Activated T-cell treated with anti-CD3 and anti-CD28 coated beads, Interleukin-2, amount 50 U/mL, for 1 hour (primary cell): ENCODE measurements at places on chromosomes 2 and 18.

DNA sequence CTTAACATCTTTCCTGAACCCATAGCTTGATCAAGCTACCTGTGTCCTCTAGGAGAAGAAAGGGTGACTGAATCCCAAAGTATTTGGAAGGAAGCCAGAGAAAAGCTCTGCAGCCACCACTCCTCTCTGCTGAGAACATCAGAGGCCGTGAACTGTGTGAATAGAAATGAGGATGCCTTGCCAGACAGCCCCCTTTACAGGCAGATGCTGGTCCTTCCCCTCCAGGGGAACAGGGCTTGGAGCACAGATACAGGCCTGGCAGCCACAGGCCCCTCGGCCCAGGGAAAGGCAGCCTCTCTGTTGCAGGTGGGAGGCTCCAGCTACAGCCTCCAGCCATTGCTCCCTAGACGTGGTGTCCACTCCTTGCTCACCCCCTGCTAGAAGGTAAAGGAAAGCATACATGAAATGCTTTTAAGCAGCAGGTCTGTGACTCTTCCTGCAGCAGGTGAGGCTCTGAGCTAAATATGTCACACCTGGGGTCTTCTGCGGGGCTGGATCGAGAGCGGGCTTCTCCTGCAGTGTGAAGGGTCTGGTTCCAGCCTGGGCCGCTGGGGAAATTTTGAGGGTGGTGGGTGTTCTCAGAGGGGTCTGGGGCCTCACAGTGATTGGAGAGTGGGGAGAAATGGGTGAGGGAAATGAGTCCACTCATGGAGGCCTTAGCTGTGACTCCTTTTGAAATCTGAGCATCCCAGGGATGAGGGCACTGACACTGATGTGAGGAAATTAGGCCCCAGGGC is 234.0 kb downstream of the KLHL29 start:
- no peak for DNase-seq

- no peak for DNase-seq
Observed at GRCh38 chr2:191983591-191983990, 136.7 kb upstream of the CAVIN2 start.

GRCh38 chr2:36444216-36444936 is 88.8 kb downstream of the CRIM1 start:
- no peak for DNase-seq

DNA sequence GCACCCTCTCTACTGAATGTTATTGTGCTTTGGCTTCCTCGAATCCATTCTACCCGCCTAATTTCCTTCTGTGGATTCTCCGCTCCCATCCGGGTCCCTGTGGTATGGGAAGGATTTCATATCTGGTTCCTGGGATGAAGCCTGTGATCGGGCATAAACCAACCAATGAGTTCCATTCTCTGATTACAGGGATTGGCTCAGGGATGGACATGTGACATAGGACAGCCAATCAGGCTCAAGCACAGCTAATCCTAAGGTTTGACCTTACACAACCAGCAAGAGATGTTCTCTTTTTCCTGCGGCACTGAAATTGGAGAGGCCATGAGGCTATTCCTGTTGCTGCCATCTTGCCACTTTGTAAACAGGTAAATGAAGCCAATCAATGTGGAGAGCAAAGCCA is 168.1 kb upstream of the SMAD2 start:
- DNase-seq = no peak

DNA sequence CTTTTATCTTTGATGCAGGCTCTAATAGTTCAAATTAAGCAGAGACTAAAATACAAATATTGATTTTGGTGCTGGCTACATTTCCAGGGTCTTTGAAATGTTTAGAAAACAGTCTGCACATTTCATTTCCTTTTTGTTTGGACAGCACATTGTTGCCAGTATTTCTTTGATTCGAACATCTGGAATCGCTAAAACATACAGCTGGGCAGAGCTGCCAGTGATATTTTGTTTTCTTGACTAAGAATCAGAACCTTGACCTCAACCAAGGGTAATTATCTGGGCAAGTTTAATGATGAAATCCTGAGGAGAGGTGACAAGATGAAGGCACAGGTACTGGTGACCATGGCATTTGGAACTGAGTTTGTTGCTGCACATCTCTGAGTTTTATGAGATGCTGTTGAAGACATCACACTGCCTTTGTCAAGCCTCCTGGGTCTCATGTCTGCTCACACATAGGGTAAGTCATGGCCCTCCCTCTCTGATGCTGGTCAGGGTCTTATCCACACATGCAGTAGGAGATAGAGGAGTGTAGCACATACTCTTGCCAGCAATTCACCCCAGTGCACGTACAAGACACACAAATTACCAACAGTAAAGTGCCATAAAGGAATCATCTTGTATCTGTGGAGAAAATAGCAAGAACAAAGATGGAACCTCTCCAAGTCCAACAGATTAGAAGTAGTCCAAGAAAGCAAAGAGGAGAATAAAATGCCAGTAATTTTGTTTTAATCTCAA is 391.9 kb downstream of the RND3 start:
- no peak for DNase-seq

DNA sequence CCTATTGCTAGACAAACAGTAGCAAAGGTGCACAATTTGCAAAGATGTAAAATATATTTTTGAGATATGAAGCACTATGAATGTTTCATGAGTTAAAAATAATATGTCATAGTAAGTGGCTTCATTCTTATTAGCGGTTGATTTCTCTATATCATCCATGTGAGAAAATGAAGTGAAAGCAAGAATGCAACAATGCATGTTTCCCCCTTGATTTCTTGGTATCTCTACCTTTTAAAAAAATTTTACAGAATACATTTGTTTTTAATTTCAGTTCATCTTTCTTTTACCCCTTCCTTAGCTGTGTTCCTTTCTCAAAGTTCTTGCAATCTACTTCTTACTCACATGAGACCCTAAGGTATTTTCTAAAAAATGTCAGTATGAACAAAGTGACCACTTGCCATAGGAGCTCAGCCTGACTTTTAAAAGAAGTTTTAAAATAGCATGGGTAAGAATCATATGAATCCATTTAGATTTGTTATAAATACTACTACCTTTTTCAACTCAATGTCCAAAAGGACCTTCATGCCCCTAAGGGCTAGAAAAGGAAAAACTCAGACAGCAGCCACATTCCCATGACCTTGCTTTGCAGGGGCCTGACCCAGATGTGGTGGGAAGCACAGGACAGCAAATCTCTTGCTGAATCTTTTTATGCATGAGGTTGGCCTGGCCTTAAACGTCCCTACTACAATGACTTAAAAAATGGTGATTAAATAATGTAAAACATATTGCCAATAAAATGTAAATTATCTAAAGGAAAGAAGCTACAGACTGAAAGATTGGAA is 14.8 kb upstream of the SLC38A11 start:
- DNase-seq = no peak

- DNase-seq = no peak
Observed at GRCh38 chr2:111161971-111162370, 41.3 kb downstream of the BCL2L11 start.

DNA sequence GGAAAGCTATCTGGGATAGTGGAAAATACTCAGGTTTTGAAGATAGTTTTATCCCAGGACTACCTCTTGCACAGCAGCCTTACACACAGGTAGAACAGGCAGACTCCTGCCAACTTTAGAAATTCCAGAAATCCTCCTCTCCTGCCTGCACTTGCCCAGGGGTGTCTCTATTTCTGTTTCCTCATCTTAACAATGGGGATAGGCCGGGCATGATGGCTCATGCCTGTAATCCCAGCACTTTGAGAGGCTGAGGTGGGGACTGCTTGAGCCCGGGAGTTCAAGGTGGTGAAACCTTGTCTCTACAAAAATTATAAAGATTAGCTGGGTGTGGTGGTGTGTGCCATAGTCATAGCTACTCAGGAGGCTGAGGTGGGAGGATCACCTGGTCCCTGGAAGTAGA is 117.0 kb upstream of the ARL5A start:
- DNase-seq = no peak

GRCh38 chr2:143171817-143172216 is 42.6 kb downstream of the ARHGAP15 start:
- no peak for DNase-seq

GRCh38 chr2:55116966-55117365 is 66.7 kb upstream of the RTN4 start:
- no peak for DNase-seq

GRCh38 chr2:217481577-217481976 is 521.2 kb downstream of the TNS1 start:
- no peak for DNase-seq

- no peak for DNase-seq
Observed at GRCh38 chr2:195929531-195929930, 139.1 kb downstream of the DNAH7 start.

DNA sequence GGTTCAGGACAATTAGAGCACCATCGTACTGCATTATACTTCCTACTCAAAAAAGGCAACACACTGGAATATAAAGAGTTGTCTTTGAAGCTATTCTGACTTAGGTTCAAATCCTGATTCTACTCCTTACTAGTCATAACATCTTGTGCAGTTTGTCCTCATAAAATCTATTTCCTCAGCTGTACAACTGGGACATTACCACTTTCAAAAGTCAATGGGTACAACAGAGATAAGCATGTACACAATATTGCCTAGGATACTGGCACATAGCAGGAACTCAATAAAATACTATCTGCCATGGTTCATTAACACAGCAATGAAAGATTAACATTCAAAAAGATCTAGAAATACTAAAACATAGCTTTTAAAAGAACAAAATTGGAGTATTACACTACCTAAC is 11.3 kb downstream of the SOS1 start:
- DNase-seq = no peak

GRCh38 chr2:191280834-191281756 is 35.9 kb downstream of the MYO1B start:
- no peak for DNase-seq

GRCh38 chr2:108971661-108972566 is 17.1 kb downstream of the EDAR start:
- no peak for DNase-seq

GRCh38 chr2:218429911-218430692 is 11.2 kb downstream of the VIL1 start:
- no peak for DNase-seq

GRCh38 chr2:3634596-3635121 is 23.3 kb upstream of the ALLC start:
- peak; percentile 8 for DNase-seq

DNA sequence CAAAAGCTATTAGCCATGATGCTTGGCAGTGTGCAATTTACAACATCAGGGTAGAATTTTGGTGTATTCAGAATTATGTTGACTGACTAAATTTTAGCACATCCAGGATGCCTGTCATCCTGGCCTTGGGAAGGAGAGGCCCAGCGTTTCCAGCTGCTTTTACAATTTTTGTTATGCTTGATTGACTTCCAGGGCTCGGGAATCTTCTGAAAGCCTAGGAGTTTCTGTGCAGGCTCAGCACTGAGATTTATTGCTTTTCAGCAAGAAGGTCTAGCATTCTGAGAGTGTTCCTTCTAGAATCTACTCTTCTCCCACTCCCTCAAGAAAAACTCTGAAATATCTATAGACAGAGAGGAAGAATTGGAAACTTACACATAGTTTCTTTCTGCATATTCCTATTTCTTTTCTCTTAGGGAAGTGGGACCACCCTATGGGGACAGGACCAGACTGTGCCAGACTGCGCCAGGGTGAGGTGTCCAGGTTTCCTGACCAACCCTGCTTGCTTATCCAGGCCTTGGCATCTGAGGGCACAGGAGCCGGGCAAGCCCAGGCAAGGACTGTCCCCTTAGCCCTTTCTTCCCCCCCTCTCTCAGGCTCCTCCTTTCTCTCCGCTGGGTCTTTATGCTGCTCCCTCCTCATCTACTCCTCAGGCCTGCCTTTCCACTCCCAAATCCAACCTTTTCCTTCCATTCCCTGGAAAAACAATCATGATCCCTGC is 26.9 kb downstream of the MAIP1 start:
- DNase-seq = no peak

DNA sequence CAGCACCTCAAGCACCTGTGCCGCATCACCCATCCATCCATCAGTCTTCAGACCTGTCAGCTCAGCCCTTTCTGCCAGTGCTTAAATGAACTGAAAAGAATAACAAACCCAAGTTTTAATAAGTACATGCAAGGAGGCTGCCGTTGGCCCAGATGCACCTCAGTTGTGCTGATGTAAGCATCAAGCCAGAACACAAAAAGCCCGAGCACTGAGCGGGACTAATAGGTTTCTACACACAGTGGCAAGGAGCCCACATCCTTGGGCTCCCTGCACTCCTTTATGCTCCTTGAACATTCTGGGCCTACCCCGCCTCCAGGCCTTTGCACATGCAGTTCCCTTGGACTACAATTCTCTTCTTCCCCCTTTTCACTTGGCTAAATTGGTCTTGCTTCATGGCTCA is 165.6 kb downstream of the ALK start:
- no peak for DNase-seq

- no peak for DNase-seq
Observed at GRCh38 chr2:53545604-53546003, 222.0 kb upstream of the CHAC2 start.

GRCh38 chr2:45152691-45153090 is 143.4 kb upstream of the SIX2 start:
- DNase-seq = no peak

DNA sequence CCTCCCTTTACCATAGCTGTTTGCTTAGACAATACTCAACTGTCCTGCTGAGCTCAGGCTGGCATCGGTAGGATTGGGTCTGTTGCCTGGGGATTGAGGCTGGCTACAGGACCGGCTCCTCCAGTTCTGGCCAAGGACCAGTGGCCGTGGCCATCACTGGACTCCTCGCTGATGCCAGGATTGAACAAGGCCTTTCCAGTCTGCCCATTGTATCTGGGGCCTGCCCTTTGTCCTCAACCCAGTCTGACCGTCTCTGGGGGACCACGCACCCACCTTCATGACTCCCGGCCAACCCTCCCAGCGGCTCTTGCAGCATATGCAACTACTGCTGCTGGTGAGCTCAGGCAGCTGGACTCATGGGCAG is 28.7 kb downstream of the SH2D6 start:
- DNase-seq = no peak

- DNase-seq = no peak
Observed at GRCh38 chr2:32864334-32865111, 82.2 kb upstream of the LTBP1 start.

- DNase-seq = no peak
Observed at GRCh38 chr2:163877316-163877715, 141.5 kb upstream of the FIGN start.

- DNase-seq = no peak
Observed at GRCh38 chr2:17133052-17133671, 385.1 kb downstream of the RAD51AP2 start.

DNA sequence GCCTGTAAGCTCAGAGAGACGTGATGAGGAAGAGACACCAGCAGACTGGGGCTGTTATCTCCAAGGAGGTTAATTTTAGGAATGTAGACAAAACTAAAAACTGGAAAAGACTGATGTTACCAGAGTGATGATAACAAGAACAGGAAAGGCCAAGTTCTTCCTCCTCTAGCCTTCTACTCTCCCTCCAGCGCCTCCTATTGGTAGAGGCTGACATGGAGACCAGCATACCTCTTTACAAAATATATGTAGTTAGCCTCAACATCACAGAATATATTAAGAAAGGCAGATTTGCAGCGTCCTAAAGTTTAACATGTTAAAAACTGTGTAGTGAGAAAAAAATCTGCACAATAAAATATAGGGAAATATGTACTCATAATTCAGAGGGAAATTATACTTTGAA is 66.0 kb downstream of the TCF4 start:
- DNase-seq = no peak

DNA sequence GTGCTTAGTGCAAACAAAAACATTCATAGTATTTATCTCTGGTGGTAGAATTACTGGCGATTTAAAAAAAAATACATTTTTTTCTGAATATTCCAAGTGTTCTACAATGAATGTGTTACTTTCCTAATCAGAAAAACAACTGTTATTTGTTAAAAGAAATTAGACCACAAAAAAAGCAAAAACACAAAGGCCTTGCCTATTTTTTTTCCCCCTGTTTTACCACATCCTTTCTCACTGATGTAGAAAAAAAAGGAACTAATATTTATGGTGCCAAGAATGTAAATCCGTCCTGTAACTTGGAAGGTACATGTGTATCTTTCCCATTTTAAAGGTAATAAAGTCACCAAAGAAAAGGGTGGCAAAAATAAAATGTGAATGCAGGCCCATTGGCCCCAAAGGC is 28.4 kb upstream of the MGAT4A start:
- DNase-seq = no peak
